ENCODE measurements at places on chromosomes 2 and 18.

- DNase-seq = no peak
These were observed 13.4 kb downstream of the NIFK start for GRCh38 chr2:121723316-121723715.

- DNase-seq = no peak
These were observed 167.4 kb downstream of the SPAG16 start for GRCh38 chr2:213451542-213452239.

GRCh38 chr2:164053021-164053420 is 317.2 kb upstream of the FIGN start:
- no peak for DNase-seq

DNA sequence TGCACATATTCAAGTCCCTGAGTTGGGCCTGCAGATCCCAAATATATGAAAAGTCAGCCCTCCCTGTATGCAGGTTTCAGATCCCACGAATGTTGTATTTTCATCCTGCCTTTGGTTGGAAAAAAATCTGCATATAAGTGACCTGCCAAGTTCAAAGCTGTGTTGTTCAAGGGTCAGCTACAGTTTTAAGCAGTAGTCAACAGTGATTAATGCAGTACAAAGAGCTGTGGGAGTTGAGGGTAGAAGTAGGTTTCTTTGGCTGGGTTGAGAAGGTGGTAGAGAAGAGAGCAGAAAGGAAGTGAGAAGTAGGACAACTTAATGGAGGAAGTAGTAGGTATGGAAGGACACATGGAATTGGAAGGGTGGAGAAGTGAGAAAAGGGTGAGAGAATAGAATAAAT is 127.9 kb downstream of the ANKRD44 start:
- DNase-seq = no peak

DNA sequence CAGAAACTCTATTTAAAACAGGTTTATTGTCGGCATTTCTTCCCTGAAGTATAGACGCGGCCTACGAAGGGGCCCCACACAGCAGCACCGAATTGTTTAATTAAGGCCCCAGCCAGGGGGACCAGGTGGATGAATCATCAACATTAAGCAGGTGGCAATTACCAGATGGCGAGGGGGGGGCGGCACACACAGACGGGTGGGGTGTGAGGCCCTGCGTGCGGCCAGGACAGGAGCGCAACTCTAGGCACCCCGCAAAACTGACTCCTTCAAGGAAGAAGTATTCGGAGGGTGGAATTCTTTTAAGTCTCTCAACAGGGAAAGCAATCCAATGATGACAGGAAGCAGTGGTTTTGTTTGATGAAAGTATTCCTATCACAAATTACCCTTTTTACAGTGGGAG is 830.4 kb downstream of the GALR1 start:
- no peak for DNase-seq

DNA sequence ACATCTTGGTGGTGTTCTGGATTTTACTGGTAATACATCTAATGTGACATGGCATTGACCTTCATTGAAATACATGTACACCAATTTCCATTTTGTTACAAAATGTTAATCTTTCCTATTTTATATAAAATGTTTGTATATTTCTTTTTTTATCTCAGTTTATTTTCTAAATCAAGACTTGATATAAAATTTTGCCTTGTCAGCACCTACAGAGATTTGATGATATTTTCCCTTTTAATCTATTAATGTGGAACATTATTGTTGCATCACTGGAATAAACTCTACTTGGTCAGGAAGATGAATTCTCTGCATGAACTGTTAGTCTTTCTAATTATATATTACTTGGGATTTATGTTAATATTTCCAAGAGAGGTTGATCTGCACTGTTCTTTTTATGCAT is 294.0 kb upstream of the ETAA1 start:
- DNase-seq = no peak

- no peak for DNase-seq
These were observed 3.5 kb upstream of the C2orf74 start for GRCh38 chr2:61158356-61158955.

DNA sequence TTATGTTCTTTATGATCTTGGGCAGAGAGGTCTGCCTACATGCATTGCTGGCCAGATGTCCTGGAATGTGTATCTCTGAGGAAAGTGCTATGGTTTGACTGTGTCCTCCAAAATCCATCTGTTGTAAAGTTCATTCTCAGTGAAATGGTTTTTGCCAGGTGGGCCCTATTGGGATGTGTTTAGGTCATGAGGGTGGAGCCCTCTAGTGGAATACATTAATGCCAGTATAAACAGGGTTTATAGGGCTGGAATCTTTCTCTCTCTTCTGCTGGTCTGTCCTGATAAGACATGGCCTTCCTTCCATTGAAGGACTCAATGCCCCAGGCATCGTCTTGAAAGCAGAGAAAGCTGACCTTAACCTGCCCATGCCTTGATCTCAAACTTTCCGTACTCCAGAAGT is 258.5 kb downstream of the RPIA start:
- no peak for DNase-seq
